Inflammatory macrophage (primary cell): ENCODE measurements at places on chromosomes 6 and 20.
A peak's percentile ranks its signal among the peaks of the same experiment; 100 is the strongest.

GRCh38 chr6:138267971-138268895 is 49.9 kb upstream of the PBOV1 start:
- no peak for DNase-seq

GRCh38 chr6:71411882-71412281 is 123.3 kb downstream of the OGFRL1 start:
- DNase-seq, result no peak

- peak; percentile 45 for DNase-seq
These were observed 3.4 kb upstream of the ZNFX1 start for GRCh38 chr20:49281059-49281912.

DNA sequence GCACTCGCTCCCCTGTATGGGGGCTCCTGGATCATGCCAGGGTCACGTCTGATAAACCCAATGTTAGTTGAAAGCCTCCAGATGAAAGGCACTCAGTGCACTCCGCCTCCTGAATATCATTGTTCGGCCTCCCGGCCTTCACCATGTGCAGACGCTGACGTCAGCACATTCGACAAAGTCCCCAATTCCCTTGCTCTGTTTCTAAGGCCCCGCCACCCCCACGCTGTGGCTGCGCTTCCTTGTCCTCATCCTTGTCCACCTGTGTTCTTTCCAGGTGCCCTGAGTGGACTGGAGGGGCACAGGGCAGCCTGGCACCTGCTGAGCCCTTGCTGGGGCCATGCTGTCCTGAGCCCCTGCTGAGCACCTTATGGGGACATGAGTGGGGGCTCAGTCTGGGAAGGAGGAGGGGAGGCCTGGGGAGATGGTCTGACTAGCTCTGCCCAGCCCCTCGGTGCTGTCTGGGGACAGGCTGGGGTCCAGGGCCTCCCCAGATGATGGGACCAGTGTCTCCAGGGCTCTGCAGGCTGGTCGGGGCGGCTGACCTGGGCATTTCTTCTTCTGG is 9.8 kb upstream of the BHLHE23 start:
- DNase-seq, result no peak

- no peak for DNase-seq
These were observed 74.0 kb downstream of the CRYBG1 start for GRCh38 chr6:106434530-106434929.

DNA sequence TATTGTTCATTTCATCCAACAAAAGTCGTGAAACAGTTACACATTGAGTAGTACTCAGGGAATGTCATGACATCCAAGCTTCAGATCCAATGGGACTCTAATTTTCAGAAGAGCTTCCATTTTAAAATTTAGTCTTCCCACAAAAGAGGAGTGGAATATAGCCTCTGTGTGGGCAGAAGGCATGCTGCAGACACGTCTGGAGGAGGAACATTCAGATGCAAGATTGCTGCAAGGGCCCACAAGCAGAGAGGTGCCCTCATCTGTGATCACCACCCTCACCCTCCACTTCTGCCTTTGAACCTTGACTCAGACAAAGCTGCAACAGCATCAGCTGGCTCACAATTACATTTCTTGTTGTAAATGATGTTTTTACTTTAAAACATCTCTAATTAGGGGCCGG is 29.9 kb downstream of the NRN1 start:
- peak; percentile 69 for DNase-seq

GRCh38 chr20:58511861-58512260 is 3.3 kb downstream of the APCDD1L start:
- DNase-seq, result no peak

- no peak for DNase-seq
These were observed 163.2 kb downstream of the RALGAPA2 start for GRCh38 chr20:20549267-20549612.

DNA sequence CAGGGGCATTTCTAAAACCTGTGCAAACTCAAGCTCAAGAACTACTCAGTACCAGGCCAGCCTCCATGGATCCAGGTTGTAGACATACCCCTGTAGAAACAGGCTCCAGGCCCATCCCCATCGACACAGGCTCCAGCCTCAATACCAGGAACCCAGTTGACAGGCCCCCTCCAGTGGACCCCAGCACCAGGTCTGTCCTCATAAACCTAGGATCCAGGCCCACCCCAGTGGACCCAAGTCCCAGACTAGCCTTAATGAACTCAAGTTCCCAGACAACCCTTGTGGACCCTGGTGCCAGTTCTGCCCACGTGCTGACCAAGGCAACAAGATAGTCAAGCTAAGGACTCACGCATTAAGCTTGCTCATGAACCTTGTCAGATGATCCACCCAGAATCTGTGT is 476.9 kb downstream of the TBC1D32 start:
- DNase-seq, result no peak

DNA sequence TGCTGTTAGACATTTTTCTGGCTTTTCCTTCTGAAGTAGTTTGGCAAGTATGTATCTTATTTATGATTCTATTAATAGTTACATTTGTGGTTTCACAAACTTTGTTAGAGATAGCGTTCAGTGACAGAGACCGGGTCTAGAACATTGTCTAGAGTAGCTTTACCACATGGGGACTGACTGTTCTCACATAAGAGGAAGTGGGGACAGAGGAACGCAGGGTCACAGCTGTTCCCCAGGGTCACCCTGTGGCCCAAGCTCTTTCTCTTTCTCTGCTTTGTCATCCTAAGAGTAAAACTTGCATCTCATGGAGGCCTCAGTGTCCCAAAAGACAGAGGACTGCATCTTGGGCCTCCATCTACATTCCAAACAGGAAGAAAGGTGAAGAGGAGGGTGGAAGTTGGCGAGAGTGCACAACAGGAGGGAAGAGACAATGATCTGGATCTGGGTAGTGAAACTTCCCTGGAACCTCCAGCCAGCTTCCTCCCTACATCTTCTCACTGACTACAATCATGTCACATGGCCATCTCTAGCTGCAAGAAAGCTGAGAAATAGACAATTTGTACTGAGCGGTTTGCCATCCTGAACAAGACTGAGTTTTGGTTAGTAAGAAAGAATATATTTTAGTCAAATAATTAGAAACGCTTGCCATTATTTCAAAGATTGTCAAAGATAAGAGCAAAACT is 645.8 kb upstream of the ARID1B start:
- peak; percentile 3 for DNase-seq

- DNase-seq, result peak; percentile 42
These were observed 9.2 kb upstream of the GUCA1A start for GRCh38 chr6:42163981-42164380.

DNA sequence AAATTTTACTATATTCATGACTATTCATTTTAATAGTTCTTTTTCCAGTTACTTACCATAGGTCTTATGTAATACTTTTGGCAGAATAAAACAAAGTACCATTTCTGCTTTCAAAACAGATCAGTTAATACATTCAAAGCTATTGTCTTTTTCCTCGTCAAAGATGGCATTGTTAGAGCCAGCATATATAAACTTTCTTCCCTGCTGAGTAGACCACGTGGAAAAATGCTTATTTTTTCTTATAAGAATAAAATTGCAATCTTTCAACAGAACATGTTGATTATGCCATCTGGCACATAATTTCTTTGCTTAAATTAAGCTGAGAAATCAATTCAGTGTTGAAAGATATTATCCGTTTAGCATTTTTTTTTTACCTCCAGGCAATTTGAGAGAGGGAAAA is 34.9 kb upstream of the EXOC2 start:
- DNase-seq, result no peak

DNA sequence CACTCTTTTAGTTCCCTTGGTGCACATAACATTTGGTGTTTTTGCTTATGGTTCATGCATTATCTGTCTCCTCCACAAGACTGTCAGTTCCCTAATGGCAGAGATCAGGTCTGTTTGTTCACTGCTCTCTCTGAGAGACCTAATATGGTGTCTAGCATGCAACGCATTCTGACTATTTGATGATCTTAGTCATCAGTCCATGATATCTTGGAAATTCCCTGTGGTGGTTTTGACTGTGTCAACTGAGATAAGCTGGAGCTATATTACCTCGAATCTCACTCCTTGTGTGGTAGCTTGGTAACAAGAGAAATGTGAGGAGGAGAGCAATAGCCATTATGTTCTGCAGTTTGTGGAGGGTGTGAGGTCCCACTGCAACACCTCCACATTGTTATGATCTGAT is 229.8 kb downstream of the FRK start:
- no peak for DNase-seq

DNA sequence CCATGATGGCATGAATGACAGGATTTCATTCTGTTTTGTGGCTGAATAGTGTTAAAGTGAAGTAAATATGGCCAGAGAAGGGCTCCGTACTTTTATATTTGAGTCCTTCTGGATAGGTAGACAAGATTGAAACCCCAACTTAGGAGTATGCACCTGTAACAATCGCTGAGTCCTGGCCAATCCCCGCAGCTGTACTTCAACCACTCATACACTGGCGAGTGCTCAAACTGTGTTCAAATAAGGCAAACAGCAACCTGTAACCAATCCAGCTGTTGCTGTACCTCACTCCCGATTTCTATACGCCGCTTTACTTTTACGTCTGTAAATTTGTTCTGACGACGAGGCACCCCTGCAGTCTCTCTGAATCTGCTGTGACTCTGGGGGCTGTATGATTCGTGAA is 6.7 kb downstream of the TTLL2 start:
- DNase-seq, result no peak

DNA sequence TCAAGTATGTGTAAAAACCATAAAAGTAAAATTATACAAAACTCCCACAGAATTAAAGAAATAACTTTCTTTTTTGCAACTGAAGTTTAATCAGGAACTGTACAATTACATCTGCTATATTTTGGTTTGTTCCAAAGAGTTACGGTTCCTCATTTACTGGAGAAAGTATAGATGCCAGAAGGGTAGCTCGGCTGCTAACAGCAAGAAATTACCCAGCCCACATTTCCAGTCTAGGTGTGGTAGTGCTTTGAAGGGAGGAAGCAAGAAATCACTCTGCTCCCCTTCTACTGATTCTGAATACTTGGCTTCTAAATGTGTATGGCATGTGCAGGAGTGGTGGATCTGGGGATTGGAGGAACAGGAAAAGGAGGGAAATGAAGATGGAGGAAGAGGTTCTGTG is 441.3 kb downstream of the CDC5L start:
- peak; percentile 15 for DNase-seq

GRCh38 chr6:100724222-100724621 is 156.9 kb downstream of the ASCC3 start:
- DNase-seq, result no peak

- DNase-seq, result peak; percentile 79
These were observed 67.4 kb downstream of the ALDH8A1 start for GRCh38 chr6:134882426-134883038.

GRCh38 chr20:64254571-64255360 is 782 bp upstream of the PCMTD2 start:
- DNase-seq, result no peak

- no peak for DNase-seq
These were observed 30.2 kb downstream of the PRR18 start for GRCh38 chr6:166277892-166278578.

DNA sequence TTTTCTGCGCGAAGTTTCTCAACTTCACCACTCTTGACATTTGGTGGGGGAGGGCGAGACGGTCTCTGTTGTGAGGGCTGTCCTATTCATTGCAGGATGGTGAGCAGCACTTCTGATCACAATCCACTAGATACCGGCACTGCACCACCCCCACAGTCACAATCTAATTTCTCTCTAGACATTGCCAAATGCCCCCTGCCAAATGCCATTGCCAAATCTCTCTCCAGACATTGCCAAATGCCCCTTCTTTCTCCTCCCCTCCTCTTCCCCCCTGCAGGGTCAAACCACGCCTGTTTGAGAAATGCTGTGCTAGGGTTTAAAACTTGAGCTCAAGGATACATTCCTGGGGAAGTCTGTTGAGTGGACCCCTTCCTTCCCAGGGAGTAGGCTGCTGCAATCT is 603.5 kb upstream of the CDH4 start:
- no peak for DNase-seq

- DNase-seq, result no peak
These were observed 73.4 kb downstream of the GFOD1 start for GRCh38 chr6:13413900-13414555.

GRCh38 chr6:138145402-138145801 is 16.3 kb upstream of the ARFGEF3 start:
- DNase-seq, result no peak

DNA sequence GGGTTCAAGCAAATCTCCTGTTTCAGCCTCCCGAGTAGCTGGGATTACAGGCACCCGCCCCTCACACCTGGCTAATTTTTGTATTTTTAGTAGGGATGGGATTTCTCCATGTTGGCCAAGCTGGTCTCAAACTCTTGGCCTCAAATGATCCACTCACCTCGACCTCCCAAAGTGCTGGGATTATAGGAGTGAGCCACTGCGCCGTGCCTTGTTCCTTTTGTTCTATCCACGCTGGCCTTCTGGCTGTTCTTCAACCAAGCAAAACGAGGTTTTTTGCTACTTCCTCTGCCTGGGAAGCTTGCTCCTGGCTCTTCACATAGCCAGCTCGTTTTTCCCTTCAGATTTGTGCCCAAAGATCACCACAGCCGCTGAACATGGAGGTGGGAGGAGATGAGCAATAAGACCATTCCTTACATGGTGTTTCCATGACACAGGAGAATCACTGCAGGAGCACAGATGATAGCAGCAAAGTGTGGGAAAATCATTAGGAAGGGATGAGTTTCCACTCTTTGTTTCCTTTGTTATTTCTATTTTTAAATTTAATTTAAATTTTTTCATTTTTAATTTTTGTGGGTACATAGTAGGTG is 201.0 kb upstream of the ZNF217 start:
- DNase-seq, result no peak

GRCh38 chr6:938271-938905 is 245.4 kb upstream of the EXOC2 start:
- no peak for DNase-seq

- DNase-seq, result no peak
These were observed 161.7 kb downstream of the DTNBP1 start for GRCh38 chr6:15500901-15501825.

DNA sequence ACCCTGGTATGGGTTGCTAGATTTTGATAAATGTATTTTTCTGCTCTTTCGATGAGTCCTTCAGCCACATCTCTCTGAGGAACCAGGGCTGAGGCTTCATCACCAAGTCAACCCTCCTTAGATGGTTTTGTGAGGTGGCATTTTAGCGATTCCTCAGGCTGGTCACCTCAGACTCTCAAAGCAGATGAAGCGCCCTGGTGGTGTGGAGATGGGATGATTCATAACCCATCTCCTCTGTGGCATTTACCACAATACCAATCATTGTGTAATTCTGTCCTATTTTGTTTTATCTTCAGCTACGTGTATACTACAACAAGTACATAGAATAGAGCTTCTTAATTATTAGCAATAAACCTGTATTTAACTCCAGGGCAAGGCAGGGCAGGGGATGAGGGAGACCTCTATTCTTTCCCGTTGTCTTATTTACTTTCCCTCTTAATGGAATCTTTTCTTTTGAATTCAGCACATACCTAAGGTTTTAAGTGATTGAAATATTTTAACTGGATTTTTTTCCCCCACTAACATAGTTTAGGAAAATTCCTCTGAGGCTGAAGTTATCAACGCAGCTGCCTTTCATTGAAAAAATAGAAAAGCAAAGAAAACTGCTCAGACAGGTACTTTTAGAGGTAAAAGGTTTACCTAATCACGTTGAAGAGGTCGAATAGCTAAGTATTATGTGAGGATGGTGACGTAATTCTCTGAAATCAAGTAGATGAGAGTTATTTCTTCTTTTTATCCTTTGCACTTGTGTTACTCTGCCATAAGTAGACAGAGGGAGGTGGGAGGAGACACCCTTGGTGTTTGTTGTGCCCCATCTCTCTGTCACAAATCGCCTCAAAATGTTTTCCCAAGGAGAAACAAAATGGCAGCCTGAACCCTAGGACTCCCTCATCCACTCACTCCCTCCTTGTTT is 57.4 kb upstream of the EDN3 start:
- no peak for DNase-seq

- no peak for DNase-seq
These were observed 24.8 kb downstream of the TASP1 start for GRCh38 chr20:13613917-13614316.
